Fibroblast of skin of right quadriceps (primary cell): ENCODE measurements at places on chromosomes 5 and 9.

GRCh38 chr5:86786955-86787354, 169.2 kb downstream of the COX7C start:
- no peak for DNase-seq

- DNase-seq, result peak; percentile 27
Observed at GRCh38 chr9:4182831-4183230, 117.0 kb downstream of the GLIS3 start.

- DNase-seq, result no peak
Observed at GRCh38 chr9:124218987-124219461, 38.7 kb upstream of the NEK6 start.

DNA sequence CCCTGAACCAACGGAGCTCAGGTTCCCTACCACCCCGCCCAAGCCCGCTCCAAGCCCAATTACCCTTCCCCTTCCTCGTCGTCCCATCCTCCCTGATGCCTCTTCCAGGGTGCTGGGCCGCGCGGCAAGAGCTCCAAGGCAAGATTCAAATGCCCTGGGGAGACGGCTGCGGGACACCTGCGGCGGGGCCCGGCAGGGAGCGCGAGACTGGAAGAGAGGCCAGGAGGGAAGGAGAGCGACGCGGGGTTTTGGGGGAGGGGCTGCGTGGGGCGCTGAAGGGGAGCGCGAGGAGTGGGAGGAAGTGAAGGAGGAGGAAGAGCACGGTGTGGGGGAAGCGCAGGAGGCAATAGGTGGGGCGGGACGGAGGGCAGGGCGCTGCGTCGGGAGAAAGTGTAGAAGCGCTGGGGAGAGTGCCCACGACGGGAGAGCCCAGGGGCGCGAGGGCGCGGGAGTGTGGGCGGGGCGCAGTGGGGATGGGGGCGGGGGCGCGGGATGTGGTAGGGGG, 975 bp upstream of the NXNL2 start:
- DNase-seq, result peak; percentile 59

- peak; percentile 10 for DNase-seq
Observed at GRCh38 chr5:136192526-136193321, at the start of gene SMIM32. TSS of gene SMIM32 (minus strand) at chr5:136193162. CDS start at chr5:136192524, 638 bp downstream.

- peak; percentile 53 for DNase-seq
Observed at GRCh38 chr9:125663127-125663526, 43.9 kb downstream of the MAPKAP1 start.

DNA sequence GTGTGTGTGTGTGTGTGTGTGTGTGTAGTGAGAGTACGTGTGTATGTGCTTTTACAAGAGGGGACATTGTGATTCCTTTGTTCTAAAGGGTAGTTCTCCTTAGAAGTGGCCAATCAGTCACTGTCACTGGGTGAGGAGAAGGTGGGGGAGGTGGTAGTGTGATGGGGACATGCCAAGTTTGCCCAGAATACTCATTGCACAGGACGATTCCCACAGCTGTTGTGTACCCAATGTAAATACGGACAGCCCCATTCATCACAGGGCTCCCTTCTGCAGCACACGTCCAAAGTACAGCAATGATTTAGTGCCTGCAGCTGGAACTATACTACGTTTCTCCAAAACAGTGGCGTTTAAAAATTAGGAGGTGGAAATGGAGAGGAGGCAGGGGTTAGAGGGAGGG, 287.8 kb downstream of the TLR4 start:
- DNase-seq, result no peak

- DNase-seq, result no peak
Observed at GRCh38 chr5:82704381-82704780, 372.8 kb downstream of the TMEM167A start.

- no peak for DNase-seq
Observed at GRCh38 chr5:121408778-121409177, 442.9 kb upstream of the FTMT start.

DNA sequence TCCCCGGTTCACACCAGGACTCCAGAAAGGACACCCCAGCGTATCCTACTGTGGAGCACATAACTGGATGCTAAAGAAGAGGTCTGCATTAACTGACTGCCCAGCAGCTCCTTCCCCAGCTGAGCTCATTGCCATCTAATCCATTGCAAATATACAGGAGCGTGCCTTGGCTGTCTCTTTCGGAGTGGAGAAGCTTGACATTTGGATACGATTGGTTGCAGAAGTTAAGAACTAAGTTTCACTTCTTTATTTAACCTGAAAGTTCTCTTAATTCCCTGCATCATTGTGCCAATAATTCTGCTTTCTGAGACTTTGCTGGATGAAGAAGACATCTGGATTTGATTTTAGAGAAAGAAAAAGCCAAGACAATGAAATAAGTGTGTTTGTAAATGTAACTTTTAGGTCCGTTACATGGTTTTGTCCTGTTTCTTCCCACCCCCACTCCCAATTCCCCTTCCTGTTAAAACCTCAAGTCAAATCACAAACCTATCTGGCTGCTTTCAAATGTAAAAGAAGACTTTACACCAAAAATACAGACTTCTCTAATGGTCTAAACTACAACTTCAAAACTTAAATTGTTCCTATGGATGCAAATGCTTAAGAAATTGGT, 33.9 kb downstream of the TAS2R1 start:
- DNase-seq, result peak; percentile 25
